Peyer's patch (tissue), 4 donors: ENCODE measurements at places on chromosomes 12 and 14.

DNA sequence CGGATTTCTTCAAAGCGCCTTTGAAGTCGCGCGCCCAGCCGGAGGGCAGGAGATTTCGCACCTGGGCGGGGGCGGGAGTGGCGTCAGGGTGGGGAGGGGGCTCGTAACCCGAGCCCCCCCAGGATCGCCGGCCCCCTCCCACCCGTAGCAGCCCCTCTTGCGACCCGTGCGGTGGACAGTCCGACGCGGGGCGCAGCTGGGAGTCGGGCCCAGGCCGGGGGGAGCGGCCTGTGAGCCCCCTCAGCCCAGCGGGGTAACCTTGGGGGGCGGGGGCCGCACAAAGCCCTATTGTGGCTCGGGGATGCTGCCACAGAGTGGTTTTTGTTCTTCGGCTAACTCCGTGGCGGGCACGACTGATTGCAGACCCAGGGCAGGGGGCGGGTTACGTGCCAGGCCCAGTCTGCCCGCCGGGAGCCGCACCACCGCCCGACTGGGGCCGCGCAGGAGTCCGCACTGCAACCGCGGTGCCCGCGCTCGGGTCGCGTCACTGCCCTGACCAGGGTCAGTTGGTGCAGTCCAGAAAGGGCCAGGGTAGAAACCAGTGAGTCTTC is 4.2 kb upstream of the AAAS start:
- DNase-seq: no peak
- no peaks in the 10 kb centered on the region for H3K36me3 ChIP-seq
- peak overlapping the region; percentile 63 for H3K4me3 ChIP-seq
- no peaks in the 10 kb centered on the region for H3K27me3 ChIP-seq
- H3K4me1 ChIP-seq: peaks cover 15% of the 10 kb centered on the region
- H3K27ac ChIP-seq: peak overlapping the region; percentile 80

- no peaks in the 10 kb centered on the region for H3K36me3 ChIP-seq
- no peak overlapping the region for H3K4me3 ChIP-seq
- no peak overlapping the region for H3K27ac ChIP-seq
- H3K27me3 ChIP-seq: no peaks in the 10 kb centered on the region
- H3K4me1 ChIP-seq: no peaks in the 10 kb centered on the region
- DNase-seq: no peak
Measured at GRCh38 chr14:74542056-74542685, 48.6 kb downstream of the ISCA2 start.

DNA sequence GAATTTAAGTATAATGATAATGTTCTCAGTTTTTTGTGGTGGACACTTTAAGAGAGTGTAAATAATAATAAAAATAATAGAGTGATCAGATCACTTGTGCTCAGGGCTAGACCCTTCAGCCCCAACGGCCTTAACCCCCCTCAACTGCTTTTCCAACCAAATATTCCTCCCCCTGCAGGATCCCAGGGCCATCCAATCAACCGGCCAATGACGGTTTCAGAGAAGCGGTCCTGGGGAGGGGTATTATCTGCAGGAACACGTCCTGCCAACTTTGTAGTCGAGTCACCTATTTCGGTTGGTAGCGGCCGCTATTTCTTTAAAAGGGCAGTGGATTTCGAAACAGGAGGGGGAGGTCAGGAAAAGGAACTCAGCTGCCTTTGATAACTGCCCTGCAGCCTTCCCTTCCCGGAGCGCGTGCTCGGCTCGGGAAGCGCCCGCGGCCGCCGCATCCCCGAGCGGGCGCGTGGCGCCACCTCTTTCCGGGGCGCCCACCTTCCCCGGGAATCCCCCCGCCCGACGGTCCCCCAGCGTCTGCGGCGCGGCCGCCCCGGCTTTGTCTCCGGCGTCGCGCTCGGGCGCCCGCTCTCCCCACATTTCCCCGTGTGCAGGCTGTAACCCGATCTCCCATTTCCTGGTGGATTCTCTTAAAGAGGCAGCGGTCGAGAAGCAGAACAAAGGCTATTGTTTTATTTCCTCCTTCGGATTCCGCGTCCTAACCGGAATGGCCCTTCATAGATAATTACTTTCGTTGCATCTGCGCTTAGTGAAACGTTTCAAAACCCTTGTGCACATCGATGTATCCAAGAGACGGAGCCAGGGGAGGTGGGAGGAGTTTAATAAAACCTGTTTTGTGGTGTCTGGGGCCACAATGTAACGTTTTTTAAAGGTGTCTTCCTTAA is 711 bp upstream of the ETV6 start:
- DNase-seq: peak; percentile 81
- H3K27ac ChIP-seq: peak overlapping the region; percentile 99
- H3K36me3 ChIP-seq: no peaks in the 10 kb centered on the region
- peak overlapping the region; percentile 94 for H3K4me3 ChIP-seq

DNA sequence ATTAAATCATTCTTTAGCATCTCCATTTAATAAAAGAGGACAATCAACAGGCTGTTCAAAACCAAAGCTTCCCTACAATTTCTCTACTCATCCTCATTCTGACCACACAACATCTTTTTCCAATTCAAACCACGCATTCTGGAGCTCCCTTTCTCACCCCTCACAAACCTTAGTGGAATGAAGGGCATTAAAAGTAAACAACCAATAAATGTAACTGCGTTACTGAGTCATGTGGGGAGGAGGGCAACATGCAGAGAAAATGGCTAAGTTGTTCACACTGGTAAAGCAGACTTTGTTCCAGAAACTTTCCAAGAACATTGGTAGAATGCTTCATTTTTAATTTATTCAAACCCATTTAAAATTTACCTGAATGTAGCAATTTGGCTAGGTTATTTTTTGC is 19.6 kb downstream of the SOX5 start:
- H3K36me3 ChIP-seq: no peaks in the 10 kb centered on the region
- no peaks in the 10 kb centered on the region for H3K4me1 ChIP-seq
- H3K4me3 ChIP-seq: no peak overlapping the region
- H3K27me3 ChIP-seq: no peaks in the 10 kb centered on the region

- no peak overlapping the region for H3K27ac ChIP-seq
- no peaks in the 10 kb centered on the region for H3K27me3 ChIP-seq
- no peaks in the 10 kb centered on the region for H3K36me3 ChIP-seq
- DNase-seq: no peak
- peaks cover 10% of the 10 kb centered on the region for H3K4me1 ChIP-seq
Measured at GRCh38 chr14:103846097-103846496, 1.3 kb downstream of the PPP1R13B start.

GRCh38 chr12:58030566-58031279 is 89.4 kb downstream of the ATP23 start:
- no peaks in the 10 kb centered on the region for H3K4me1 ChIP-seq
- DNase-seq: no peak
- H3K27me3 ChIP-seq: no peaks in the 10 kb centered on the region
- H3K27ac ChIP-seq: no peak overlapping the region
- H3K36me3 ChIP-seq: no peaks in the 10 kb centered on the region
- H3K4me3 ChIP-seq: no peak overlapping the region

- H3K4me1 ChIP-seq: no peaks in the 10 kb centered on the region
- peak overlapping the region; percentile 83 for H3K27ac ChIP-seq
- no peak for DNase-seq
- no peaks in the 10 kb centered on the region for H3K36me3 ChIP-seq
- H3K4me3 ChIP-seq: peak overlapping the region; percentile 34
- H3K27me3 ChIP-seq: no peaks in the 10 kb centered on the region
Measured at GRCh38 chr12:88578276-88579160, 1.8 kb downstream of the KITLG start.

DNA sequence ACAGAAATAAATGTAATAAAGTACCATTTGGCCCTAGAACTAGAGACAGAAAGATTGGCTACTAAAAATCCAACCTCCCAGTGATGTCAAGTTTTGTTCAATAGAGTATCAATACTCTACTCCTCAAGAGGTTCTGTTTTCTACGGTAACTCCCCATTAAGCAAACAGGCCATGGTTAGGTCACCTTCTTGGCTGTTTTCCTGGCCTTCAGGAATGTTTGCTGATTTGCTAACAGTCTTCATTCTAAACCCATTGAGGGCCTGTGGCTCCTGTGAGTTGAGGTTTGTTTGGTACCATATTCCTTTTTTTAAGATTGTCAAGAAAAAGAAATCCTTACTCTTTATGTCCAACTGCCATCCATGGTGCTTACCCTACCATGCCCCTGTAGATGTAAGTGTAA is 1022.0 kb upstream of the TMEM132C start:
- H3K27ac ChIP-seq: no peak overlapping the region
- no peaks in the 10 kb centered on the region for H3K4me1 ChIP-seq
- H3K36me3 ChIP-seq: no peaks in the 10 kb centered on the region
- DNase-seq: no peak
- no peak overlapping the region for H3K4me3 ChIP-seq

DNA sequence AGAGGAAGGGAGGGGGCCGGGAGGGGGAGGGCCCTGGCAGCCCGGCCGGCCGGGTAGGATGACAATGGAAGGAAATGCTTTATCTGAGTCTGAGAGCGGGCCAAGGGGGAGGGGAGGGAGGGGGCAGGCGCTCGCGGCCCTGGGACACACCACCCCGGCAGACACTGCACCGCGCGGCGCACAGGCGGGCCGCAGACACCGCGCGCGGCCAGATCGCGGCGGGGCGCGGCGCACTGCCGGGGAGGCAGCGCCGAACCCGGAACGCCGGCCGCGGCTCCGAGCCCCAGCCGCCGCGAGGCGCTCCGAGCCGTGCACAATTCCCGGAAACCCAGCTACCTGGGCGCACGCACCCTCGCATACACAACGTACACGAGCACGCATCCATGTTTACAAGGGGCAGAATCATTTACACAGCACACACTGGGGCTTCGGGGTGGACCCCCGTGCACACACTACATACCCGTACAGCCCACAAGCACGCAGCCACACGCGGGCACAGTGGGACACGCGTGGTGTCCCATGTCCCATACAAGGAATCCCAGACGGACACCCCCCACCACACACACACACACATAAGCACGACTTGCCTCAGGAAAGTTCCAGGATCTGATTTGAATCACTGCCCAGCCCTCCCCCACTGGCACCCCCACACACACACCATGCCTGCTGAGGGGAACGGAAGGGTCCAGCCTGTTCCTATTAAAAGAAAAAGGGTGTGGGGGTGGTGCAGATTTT is at the start of gene HDAC7:
Gene HDAC7 (minus strand): TSS at position 8 of the 735 bp plus-strand sequence. CDS start 118 bp downstream, outside the sequence.
- peaks cover 59% of the 10 kb centered on the region for H3K4me1 ChIP-seq
- H3K27me3 ChIP-seq: no peaks in the 10 kb centered on the region
- DNase-seq: peak; percentile 92
- H3K36me3 ChIP-seq: no peaks in the 10 kb centered on the region

DNA sequence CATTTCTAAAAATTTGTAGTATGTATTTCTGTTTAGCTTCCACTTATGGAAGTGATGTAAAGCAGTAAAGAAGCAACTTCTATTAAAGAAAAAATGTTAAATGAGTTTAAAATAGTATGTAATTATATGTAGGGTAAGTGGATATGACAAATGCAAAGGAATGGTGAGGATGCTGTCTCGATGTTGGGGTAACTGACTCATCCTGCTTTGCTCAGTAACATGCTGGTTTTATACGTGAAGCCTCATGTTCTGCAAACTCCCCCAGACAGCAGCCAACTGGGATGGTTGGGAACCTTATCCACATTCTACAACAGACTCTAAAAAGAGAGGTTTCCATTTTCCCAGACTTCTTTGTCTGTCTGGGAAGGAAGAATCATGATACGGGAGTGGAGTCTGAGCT is 1006.4 kb upstream of the TMEM132C start:
- no peak overlapping the region for H3K27ac ChIP-seq
- H3K4me3 ChIP-seq: no peak overlapping the region
- H3K4me1 ChIP-seq: no peaks in the 10 kb centered on the region
- no peaks in the 10 kb centered on the region for H3K36me3 ChIP-seq
- no peaks in the 10 kb centered on the region for H3K27me3 ChIP-seq

DNA sequence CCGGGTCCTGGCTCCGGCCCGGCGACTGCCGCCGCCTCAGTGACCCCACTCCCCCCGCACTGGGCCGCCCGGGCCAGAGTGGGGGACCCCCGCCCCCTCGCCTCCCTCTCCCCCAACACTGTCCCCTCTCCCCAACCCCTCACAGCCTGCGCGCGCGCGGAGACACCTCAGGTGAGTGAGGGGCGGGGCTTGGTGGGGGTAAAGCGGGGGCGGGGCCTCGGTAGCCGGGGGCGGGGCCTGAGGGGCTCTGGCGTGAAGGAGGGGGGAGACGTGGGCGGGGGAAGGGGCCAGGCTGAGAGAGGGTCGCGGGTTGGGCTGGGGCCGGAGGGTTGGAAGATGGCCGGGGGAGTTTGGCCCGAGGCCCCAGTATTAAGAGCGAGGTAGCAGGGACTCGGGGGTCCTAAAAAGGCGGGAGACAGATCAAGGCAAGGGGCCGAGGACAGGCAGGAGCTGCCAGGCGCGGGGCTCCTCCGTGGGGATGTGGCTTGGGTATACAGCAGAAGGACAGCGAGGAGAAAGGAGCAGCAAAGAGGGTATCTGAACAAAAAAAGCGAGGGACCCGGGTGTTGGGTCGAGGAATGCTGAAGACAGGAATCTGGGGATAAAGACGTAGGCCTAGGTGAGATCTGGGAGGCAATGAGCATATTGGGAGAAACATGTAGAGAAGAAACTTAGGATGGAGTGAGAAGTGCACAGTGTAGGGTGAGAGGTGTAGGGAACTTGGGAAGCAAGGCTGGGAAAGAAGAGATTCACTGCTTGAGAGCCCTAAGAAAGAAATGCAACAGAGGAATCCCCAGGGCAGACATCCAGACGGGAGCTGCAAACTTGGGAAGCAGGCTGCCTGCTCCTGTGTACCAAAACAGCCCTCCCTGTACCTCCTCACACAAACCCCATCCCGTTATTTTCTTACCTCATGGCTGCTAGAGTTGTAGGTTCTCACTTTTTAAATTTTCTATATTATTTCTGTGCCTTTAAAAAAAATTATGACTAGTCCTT is 10.8 kb downstream of the SUOX start:
- peak; percentile 79 for DNase-seq
- H3K4me1 ChIP-seq: no peaks in the 10 kb centered on the region
- peak overlapping the region; percentile 94 for H3K27ac ChIP-seq
- H3K27me3 ChIP-seq: no peaks in the 10 kb centered on the region
- H3K36me3 ChIP-seq: no peaks in the 10 kb centered on the region

DNA sequence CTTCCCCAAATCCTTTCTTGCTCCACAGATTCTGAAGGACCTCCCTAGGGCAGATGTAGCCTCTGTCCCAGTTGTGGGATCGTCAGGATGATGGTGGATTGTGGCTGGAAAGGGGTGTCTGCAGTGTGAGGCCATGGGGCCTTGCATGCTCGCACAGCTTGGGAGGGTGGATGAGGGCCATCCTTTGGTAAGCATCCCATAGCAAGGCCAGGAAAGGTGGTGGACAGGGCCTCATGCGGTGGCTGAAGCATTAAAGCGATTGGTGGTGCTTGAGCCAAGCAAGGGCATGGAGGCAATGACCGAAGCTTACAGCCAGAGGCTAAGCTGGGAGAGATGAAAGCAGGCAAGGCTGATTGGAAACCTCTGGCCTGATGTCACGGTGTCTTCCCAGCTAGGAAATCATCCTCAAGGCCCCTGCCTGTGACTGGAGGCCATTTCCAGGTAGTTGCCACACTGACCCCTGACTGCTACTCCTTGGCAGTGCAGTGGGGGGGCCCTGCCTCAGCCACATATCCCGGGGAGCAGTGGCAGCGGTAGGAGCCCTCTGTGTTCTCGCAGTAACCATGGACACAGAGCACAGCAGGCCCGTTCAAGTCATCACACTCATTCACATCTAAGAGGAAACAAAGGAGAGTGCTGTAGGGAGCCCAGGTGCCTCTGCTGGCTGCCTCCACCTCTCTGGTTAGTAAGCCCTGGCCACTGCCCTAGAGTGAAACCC is 7.0 kb downstream of the ISCA2 start:
- no peak overlapping the region for H3K4me3 ChIP-seq
- H3K27me3 ChIP-seq: no peaks in the 10 kb centered on the region
- DNase-seq: no peak
- H3K27ac ChIP-seq: no peak overlapping the region
- no peaks in the 10 kb centered on the region for H3K4me1 ChIP-seq
